ENCODE measurements at places on chromosomes 2 and 18.
A peak's percentile ranks its signal among the peaks of the same experiment; 100 is the strongest.

DNA sequence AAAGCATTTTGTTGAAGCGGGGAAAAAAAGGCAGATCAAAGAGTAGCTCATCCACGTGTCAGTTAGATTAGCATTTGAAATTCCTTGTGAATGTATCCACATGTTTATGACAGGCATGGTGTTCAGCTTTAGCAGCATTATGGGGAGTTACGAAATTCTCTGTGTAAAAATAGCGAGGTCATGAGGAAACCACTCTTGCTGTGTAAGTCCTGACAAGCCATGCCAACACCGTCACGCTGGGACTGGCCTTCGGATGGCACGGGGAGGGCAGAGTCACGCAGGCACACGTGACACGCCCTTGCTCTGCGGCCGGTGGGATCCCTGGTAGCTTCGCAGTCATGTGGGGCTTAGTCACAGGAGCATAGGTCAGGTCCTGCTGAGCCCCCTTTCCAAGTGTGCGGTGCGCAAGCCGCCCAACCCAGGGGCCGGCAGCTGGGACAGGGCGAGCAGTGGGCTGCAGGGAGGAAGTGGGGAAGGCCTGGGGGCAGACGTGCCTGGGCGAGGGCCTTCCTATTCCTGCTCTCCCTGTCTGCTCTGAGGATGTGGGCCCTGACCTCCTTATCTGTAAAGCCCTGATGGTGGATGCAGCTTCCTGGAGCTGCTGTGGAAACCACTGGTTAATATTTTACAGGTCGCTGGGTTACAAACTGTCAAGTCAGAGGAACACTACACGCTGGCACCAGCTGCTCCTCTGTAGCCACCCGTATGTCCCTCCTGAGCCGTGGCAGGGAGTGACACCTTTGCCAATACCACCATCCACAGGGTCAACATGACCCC, 18.0 kb downstream of the MBP start:
- DNase-seq = peak; percentile 92

GRCh38 chr2:111178730-111179405, 58.2 kb downstream of the BCL2L11 start:
- DNase-seq = peak; percentile 29

- DNase-seq = no peak
These were observed 47.3 kb downstream of the WDFY1 start for GRCh38 chr2:223897669-223898330.

DNA sequence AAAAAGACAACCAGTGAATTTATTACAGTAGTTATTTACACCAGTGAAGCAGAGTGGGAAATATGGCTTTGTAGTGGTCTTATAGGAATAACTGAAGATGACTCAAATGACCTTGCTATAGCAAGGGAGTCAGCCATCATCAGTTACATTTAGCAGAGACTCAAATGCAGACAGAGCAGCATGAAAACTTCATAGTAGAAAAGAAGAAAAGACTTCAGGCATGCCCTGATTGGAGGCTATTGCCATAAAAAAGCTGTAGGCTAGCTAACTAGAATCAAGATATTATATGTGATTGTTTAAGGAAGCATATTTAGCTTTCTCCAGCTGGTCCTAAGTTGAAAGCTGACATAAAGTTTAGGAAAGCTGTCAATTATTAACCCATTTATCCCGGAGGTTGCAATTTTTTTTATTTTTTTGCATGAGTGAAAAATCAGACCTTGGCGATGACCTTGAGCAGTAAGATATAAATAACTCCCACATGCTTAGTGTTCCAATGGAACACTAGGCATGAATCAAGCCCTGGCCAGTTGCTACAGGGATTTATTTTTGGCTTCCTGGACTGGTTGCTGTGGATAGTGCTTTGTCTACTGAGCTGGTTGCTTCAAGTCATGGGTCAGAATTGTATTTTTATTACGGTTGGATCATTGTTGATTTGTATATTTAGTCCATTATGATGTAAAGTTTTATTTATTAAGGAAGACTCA, 675.6 kb upstream of the VRK2 start:
- DNase-seq = no peak

DNA sequence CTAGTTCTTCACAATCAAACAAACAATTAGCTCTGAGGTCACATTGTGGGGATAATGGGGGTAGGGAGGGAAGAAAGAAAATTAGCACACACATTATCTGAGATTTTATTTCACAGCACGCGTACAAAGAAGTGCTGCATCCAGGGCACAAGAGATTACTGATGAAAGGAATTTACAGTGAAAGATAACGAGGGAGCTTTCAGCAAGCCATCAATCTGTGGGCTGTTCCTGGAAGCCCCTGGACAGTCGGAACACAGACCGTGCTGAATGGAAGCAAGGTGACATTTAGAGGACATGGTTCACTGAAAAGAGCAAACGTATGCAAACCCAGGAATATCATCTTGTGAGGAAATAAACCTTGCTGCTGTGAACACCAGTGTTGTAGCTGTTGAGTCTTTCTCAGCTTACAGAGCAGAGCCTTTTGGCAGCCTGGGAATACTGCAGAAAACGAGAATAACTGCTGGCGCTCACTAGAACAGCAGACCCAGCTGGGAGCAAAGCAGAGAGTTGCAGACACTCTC, 63.2 kb downstream of the SCG2 start:
- DNase-seq = no peak

GRCh38 chr18:31688606-31689005, 4.2 kb upstream of the B4GALT6 start:
- no peak for DNase-seq

- no peak for DNase-seq
These were observed 73.4 kb upstream of the ID2 start for GRCh38 chr2:8608411-8608954.

DNA sequence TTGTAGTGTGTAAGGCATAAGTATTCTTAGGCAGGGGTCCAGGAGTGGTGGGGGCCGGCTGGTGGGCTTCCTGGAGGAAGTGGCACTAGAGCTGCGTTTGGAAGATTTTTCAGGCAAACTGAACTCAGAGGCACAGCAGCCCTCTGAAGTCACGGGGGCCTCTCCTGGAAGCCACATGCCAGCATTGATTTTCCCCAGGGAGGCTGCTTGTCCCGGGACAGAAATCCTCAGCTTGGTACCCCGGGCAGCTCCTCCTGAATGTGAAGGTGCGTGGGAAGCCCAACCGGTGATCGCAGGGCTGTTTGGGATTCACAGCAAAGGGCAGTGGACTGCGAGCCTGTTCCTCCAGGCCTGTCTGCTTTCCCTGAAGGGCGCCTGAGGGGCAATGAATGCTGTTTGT, 1.6 kb upstream of the PDIA6 start:
- DNase-seq = no peak

DNA sequence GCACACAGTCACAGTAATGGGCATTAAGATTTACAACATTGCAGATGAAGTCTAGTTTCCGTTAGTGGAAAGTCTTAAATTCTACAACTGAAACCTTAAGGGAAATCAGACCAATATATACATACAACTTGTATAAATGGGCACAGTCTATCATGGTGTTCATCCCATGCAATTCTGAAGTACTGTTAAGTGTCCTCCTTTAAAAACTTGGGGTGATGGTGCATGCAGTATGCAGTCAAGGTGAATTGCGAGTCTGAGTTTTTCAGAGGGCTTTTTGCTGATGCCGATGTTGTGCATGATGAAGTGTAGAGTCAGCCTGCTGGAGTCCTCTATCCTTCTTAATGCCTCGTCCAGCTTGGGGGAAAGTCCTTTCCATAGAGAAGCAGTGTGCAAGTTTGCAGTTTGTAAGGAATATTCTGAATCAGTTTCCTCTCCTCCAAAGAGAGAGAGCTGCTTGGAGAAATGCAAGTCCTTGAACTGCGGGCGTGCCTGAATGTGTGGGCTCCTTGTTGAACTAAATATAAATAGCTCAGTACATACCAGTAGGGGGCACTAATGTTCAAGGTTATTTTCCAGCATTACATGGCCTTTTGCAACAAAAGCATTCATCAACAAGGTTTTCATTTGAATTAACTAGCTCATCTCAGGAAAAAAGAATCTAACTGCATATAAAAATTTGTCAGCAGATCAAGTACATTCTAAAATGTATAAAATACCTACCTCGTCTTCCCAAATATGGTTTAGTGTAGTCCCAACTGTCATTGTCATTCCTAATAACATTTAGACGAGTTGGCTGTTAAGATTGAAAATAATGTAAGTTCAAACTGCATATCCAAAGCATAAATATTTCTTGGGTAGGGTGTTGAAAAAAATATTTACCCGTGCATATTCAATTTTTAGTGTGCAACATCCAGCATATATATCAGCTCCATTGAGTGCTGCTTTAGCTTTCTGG, 21.3 kb downstream of the HNRNPLL start:
- DNase-seq = peak; percentile 83

DNA sequence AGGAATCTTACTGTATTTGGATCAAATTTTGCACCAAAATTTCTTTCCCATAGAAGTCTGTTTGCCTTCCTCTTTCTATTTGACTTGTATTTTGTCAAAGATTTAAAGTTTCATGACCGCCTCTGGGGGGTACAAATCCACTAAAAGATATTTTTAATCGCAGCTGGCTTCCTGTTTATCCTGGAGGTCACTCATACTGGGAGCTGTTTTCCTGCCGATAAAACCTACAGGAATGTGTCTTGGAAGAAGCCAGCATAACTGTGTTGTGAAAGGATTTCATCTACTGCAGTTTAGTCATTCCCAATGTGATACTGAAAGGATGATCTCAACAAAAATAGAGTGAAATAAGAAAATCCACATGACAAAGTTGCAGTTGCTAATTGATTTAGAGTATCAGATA, 184.0 kb downstream of the RIT2 start:
- DNase-seq = peak; percentile 4

GRCh38 chr2:206502729-206503128, 59.4 kb downstream of the ADAM23 start:
- no peak for DNase-seq

GRCh38 chr2:9675415-9676351, 44.9 kb upstream of the YWHAQ start:
- DNase-seq = peak; percentile 92

DNA sequence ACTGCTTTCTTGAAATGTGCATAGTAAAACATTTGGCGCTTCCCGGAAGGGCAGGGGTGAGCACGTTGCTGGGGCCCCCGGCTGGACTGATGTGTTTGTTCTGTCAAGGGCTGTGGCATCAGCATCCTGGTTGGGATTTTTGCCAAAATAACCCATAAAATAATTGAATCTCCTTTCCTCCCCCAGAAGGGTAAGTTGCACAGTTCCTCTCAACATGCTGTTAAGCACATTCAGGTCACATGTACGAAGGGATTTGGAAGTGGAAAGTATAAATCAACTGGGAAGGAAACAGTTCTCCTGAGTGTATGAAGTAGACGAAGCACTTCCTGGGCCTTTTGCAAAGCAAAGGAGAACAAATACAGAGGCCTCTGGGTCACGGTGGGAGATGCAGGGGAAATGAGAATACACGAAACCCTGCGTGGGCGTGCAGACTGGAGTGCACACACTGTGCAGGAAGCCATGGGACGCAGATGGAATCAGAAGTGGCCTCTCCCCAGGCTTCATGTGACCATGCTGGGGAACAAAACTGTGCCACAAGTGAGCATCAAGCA, 183.9 kb downstream of the LPIN1 start:
- no peak for DNase-seq

- peak; percentile 79 for DNase-seq
These were observed 41.9 kb upstream of the TANC1 start for GRCh38 chr2:158926478-158926948.

- no peak for DNase-seq
These were observed 21.7 kb upstream of the RAB10 start for GRCh38 chr2:26011990-26012856.

DNA sequence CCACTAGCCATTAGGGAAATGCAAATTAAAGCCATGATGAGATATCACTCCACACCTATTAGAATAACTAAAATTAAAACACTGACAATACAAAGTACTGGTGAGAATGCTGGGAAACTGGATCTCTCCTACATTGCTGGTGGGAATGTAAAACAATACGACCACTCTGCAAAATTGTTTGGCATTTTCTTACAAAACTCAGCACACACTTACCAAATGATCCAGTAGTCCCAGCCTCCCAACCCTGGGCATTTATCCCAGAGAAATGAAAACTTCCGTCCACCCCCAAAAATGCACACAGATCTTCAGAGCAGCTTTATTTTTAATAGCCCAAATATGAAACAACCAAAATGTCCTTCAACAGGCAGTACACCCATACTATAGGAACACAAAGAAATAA, 8.9 kb upstream of the TMSB10 start:
- no peak for DNase-seq

- no peak for DNase-seq
These were observed 9.7 kb downstream of the FMNL2 start for GRCh38 chr2:152344579-152345195.

DNA sequence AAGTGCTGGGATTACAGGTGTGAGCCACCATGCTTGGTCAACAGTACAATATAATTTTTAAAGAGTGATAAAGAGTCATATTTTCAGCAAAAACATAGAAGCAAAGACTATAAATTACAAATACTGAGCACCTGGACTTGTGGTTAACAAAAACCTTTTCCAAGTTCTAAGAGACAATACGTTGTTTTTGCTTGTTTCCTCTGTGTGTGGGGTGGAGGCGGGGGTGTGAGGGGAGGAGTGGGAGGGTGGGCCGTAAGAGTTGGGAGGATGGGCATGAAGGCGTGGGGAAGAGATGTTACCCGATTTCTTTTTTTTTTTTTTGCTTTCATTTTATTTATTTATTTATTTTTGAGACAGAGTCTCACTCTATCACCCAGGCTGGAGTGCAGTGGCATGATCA, 78.0 kb upstream of the WIPF1 start:
- no peak for DNase-seq

- DNase-seq = no peak
These were observed 419.1 kb upstream of the DSEL start for GRCh38 chr18:67935638-67936037.

- DNase-seq = no peak
These were observed 37.5 kb upstream of the NFU1 start for GRCh38 chr2:69474688-69475087.

GRCh38 chr2:215403441-215404347, 32.2 kb downstream of the FN1 start:
- DNase-seq = no peak

GRCh38 chr2:36318-36717, 10.0 kb downstream of the FAM110C start:
- DNase-seq = no peak

GRCh38 chr2:201233192-201233811, 27.0 kb upstream of the CASP8 start:
- no peak for DNase-seq

- peak; percentile 60 for DNase-seq
These were observed 26.4 kb upstream of the ATRAID start for GRCh38 chr2:27185331-27186026.

GRCh38 chr2:46852598-46852997, 63.0 kb downstream of the MCFD2 start:
- no peak for DNase-seq

DNA sequence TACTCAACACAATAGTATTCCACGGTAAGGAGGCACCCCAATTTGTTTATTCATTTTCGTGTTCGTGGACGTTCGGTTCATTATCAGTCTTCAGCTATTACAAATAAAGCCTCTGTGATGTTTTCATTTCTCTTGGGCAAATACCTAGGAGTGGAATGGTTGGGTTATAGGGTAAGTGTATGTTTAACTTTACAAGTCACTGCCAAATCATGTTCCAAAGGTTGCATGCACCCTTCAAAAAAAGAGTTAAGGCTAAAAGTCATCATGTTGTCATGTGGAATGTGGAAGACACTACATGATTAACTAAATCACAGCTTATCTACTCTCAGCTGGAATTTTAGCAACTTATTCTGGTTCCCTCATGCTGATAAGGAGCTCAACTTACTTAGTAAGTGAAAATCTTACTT, 15.8 kb downstream of the INO80C start:
- no peak for DNase-seq

GRCh38 chr2:128716299-128716721, 397.6 kb upstream of the HS6ST1 start:
- no peak for DNase-seq

- peak; percentile 82 for DNase-seq
These were observed 140.0 kb downstream of the MEIS1 start for GRCh38 chr2:66574701-66575624.

All from foreskin fibroblast (primary cell).